ENCODE measurements at places on chromosomes 4 and X. TPM values are rescaled to one million over a fixed set of nuclear protein-coding genes. Genes with fewer than 3 reads are reported as not detected.

Gene STPG2
- not detected for total RNA-seq

Gene TMSB15A
- 15.9 TPM for total RNA-seq

Gene EREG
- total RNA-seq: under 0.01 TPM

Gene PI4K2B
- total RNA-seq: 33.1 TPM

Gene VEGFD
- total RNA-seq: 0.32 TPM

Gene MAGEA11
- not detected for total RNA-seq

Gene ARHGAP6
- 0.30 TPM for total RNA-seq

Gene NSUN7
- 0.15 TPM for total RNA-seq

Gene TEX13C
- total RNA-seq: not detected

Gene DGKK
- total RNA-seq: not detected

Gene GPR34
- not detected for total RNA-seq

Gene IL3RA
- total RNA-seq: 10.4 TPM

Gene FUNDC2
- total RNA-seq: 35.1 TPM

Gene ASB9
- total RNA-seq: 33.5 TPM

Gene NEIL3
- 10.2 TPM for total RNA-seq

Gene RBM47
- 0.15 TPM for total RNA-seq

Gene CCDC158
- under 0.01 TPM for total RNA-seq

Gene TRIM60
- total RNA-seq: not detected

Gene SLC9B1
- 0.46 TPM for total RNA-seq

Gene PABPC1L2B
- total RNA-seq: not detected

Gene HERC5
- 10.2 TPM for total RNA-seq

Gene EGFL6
- not detected for total RNA-seq

Gene ARL13A
- total RNA-seq: not detected

Gene UGT2A1
- total RNA-seq: 0.65 TPM

Gene MAGED4
- 2.0 TPM for total RNA-seq

Gene CDX4
- not detected for total RNA-seq

Gene PNCK
- not detected for total RNA-seq

Gene MAGEA4
- not detected for total RNA-seq

Gene TSPAN6
- total RNA-seq: 66.3 TPM

Gene ASB12
- total RNA-seq: not detected

Gene TKTL2
- not detected for total RNA-seq
